Activated CD8-positive, alpha-beta memory T cell treated with anti-CD3 and anti-CD28 coated beads for 1 hour (primary cell): ENCODE measurements at places on chromosomes 7 and 10.

DNA sequence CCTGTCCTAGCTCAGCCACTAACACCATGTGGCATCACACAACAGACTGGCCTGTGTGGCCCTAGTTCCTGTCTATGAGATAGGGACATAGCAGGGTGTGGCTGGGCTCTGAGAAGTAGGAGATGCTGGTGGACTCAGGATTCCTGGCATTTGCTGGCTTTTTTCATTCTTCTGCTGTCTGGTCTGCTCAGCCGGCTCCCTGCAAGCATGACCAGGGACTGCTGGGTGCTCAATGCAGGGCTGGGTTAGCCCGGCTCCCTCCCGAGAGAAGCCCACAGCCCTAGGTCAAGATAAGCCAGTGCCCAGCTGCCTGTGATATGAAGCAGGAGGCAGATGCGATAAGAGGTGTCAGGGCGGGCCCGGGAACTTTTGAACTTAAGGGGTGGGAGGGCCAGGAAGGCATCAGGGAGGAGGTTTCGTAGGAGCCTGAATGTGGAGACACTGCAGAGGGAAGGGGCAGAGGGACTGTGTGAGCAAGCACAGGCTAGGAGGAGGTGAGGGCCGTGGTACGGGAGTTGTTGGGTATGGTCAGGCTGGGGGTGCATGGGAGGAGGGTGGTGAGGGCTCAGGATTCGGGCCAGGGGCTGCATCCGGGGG, 3.5 kb downstream of the AQP1 start:
- DNase-seq: no peak

- DNase-seq: no peak
These were observed 11.4 kb downstream of the LSMEM1 start for GRCh38 chr7:112492186-112492585.

GRCh38 chr7:90825779-90826178, 229.7 kb downstream of the CDK14 start:
- DNase-seq: no peak

- DNase-seq: no peak
These were observed 671.0 kb upstream of the FOXK1 start for GRCh38 chr7:4010923-4011656.

GRCh38 chr10:72800000-72800740, 93.4 kb upstream of the OIT3 start:
- no peak for DNase-seq

DNA sequence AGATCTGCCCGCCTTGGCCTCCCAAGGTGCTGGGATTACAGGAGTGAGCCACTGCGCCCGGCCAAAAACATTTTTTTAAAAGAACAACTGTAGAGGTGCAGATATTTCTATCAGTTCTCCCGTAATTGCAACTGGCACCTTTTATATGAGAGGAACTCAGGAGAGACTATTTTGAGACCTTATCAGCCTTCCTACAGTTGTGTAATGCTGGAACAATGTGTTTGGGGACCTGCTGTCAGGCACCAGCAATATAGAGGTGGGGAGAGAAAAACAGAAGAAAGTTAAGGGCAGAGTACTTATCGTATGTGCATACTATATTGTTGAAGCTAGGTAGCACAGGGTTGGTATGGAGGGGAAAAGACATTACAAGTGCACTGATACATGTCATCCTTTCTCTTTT, 343.8 kb upstream of the ANKRD30A start:
- no peak for DNase-seq

- peak; percentile 22 for DNase-seq
These were observed 112.1 kb downstream of the VPS41 start for GRCh38 chr7:38796626-38797501.

GRCh38 chr10:131203456-131204357, 107.8 kb downstream of the TCERG1L start:
- no peak for DNase-seq

DNA sequence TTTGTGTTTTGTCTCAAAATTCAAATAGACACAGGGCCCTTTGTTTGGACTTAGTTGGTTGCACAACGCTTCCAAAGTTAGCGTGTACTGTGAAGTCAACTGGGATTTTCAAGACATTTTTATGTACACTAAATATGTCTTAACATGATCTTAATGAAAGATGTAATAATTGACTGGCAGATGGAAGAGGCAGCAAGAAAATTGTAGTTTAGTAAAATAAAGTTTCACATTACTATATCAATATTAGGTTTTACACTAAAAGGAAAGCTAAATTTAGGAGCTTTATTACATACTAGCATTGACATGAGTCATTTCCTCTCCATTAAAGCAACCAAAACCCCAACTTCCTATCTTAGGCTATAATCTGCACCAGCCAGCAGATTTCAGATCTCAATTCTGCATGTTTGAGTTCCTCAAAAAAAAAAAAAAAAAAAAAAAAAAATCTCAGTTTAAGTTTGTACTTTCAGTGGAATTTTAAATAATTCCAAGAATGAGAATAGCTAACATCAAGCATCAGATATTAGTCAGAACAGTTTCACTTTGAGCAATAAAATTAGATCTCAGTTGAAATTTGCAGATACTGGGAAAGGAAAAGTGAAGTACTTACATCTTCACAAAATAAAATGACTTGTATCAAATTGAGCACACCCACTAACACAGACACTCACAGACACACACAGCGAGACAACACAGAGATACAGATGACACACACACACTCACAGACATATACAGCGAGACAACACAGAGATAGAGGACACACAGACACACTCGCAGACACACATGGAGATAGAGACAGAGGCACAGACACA, 346.6 kb upstream of the KLF6 start:
- no peak for DNase-seq

DNA sequence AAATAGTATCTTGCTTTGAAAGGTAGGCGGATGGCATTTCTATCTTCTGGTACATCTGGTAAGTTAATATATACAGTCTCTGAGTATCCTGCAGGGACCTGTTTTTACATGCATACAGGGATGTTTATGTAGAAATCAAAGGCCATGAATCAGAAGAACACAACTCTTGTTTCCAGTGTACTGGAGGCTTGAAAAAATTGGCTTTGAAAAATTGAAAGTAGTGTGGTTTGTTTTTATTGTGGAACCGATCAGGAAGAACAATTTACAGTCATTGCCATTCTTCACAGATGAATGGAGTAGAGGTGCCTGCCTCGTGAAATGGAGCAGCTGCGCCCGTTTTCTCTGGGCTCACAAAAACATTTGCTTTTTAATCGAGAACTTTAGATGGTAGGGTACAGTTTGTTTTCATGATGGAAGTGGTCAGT, 54.0 kb upstream of the RPA3 start:
- no peak for DNase-seq

GRCh38 chr7:158125721-158126120, 461.9 kb downstream of the PTPRN2 start:
- no peak for DNase-seq

DNA sequence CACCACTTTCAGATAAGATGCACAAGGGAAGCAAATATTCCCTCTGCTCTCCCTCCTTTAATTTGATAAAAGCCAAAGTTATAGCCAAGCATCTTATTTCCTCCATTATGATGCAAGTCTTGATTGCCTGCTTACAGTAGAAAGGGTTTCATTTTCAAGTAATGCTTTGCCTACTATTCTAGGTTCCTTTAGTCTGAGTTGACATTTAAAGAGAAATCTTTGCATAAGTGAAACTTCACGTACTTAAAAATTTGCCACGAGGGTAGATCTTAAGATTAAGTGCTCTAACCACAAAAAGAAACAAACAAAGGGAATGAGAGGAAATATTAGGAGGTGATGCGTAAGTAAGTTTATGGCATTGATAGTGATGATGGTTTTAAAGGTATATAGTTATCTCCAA, 78.1 kb upstream of the VWDE start:
- no peak for DNase-seq

GRCh38 chr7:64655811-64656210, 10.1 kb upstream of the ZNF107 start:
- no peak for DNase-seq

- DNase-seq: no peak
These were observed 26.7 kb downstream of the CCSER2 start for GRCh38 chr10:84355106-84355505.

DNA sequence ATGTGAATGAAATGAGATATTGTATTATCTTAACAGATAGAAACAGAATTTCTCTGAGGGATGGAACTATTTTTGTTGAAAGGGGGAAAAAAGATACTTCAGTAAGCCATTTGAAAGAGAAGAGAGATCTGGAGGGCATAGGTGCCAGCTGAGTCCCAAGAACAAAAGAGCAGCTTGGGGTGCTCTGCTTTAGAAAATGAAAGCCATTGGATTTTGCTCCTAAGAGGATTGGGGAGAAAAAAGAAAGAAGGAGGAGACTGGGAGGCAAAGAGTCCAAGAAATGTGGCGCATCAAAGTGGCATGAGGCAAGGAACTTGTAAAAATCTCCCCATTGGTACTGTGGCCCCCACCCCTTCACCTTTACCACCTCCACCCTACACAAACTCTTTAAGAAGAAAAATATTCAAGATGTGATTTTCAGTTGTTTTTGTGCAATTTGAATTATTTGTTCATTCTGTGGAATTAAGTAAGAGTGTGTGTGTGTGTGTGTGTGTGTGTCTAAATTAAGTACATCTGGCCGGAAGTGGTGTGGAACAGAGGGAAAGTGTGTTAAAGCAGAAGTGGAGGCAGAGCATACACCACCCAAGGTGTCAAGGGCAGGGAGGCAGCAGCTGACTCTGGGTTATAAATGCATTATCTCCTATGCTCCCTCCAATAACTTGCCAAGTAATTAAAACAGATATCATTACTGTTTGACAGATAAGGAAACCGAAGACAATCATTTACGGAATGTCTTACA, 9.9 kb upstream of the GNAI1 start:
- DNase-seq: no peak

- no peak for DNase-seq
These were observed 11.1 kb upstream of the INA start for GRCh38 chr10:103265717-103266329.
